Stimulated activated CD4-positive, alpha-beta T cell treated with anti-CD3 and anti-CD28 coated beads, Interleukin-2, amount 100 ng/mL, for 4 hours (primary cell): ENCODE measurements at places on chromosomes 7 and 10.

GRCh38 chr7:13551503-13551902, 438.0 kb downstream of the ETV1 start:
- no peak for DNase-seq

DNA sequence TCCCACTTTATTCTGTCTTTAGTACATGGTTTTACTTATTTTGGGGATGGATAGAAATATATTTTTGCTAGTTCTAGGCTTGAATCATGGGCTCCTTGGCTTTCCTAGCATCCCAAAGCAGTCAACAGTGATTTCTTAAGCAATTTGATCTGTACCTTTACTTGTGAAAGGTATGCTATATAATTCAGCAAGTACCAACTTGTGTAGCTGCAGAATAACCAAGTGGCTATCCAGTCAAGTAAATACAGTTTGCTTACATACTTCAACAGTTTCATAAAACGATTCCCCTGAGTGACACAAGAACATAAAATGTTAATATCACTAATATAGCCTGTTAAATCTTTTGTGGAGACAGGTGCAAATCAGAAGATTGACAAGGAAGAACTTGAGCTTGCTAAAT, 67.2 kb downstream of the PODXL start:
- DNase-seq: no peak

DNA sequence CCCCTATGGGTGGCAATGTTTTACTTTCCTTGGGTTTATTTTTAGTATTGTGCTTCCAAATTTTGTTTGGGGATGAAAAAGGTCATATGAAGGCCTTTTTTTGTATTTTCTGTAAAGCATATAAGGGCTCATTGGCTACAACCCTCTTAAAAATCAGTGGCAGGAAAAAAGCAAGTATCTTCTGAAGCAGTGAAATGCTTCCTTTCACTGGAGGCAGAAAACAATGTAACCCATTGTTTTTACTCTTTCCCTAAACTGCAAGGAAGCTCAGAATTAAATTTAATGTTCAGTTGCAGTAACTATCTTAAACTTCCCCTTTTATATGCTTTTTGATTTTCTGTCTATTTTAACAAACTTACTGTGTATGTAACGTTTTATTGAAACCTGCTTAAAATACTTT, 148.7 kb upstream of the LYZL1 start:
- no peak for DNase-seq

GRCh38 chr10:23157691-23158369, 34.3 kb upstream of the PTF1A start:
- no peak for DNase-seq

- no peak for DNase-seq
Observed at GRCh38 chr10:16603308-16603707, 81.6 kb upstream of the C1QL3 start.

DNA sequence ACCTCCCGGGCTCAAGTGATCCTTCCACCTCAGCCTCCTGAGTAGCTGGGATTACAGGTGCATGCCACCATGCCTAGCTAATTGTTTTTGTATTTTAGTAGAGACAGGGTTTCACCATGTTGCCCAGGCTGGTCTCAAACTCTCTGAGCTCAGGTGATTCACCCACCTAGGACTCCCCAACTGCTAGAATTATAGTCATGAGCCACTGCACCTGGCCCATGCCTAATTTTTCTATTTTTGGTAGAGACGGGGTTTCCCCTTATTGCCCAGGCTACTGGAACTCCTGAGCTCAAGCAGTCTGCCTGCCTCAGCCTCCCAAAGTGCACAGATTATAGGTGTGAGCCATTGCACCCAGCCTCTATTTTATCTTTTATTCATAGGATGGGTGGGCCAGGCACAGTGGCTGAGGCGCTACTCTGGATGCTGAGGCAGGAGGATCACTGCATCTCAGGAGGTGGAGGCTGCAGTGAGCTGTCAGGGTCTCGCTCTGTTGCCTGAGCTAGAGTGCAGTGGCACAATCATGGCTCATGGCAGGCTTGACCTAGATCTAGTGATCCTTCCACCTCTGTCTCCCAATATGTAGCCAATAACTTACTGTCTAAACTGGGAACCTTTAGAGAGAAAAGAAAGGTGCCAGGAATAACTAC, 31.3 kb upstream of the STOX1 start:
- no peak for DNase-seq

DNA sequence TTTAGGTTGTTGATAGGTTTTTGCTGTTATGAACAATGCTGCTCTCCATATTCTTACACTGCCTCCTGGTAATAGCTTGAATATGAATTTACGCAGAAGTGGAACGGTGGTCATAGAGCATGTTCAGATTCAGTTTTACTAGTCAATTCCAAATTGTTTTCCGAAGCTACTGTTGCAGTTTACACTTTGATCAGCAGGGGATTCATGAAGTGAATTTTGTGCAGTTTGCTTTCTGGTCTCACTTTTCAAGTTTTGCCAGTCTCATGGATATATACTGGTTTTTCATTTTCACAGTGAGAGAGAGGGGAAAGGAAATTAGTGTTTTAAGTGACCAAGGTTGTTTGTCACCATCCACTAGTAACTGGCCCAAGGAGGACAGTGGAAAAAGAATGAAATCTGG, 171.3 kb downstream of the PRKCQ start:
- DNase-seq: no peak

- DNase-seq: no peak
Observed at GRCh38 chr7:133197972-133198544, 54.8 kb upstream of the EXOC4 start.

GRCh38 chr7:80783678-80784327, 135.0 kb downstream of the SEMA3C start:
- DNase-seq: no peak

GRCh38 chr7:66957595-66958290, 36.7 kb downstream of the TMEM248 start:
- DNase-seq: no peak

- no peak for DNase-seq
Observed at GRCh38 chr10:33258967-33259366, 75.5 kb downstream of the NRP1 start.

DNA sequence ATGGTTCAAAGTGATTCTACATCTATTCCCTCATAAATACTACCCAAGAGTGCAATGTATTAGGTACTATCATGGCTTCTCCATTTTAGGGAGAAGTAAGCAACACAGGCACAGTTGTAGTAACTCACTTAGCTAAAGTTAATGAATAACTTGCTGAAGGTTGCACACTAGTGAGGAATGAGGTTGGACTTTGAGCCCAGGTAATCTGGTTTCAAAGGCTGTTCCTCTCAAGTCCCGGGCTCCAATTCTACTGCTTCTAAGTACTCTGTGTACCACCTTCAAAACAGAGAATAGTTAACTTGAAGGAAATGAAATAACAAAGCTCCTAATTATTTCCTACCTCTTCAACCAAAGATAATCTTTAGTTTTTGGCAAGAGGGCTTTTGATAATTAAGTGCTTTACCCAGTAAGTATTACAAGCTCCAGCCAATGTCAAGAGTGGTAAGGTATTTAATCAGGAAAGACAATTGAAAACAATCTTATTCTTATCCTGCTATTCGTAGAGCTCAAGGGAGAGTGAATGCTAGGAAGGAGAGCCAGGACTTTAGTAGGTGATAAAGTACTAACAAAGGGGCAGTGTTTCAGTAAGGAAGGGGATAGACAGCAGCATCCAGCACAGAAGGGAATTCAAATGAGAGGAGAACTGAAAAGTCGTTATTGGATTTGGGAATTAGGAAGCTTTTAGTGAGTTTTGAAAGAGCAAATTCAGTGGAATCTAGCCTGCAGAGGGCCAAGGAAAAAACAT, 158.2 kb upstream of the PTPRZ1 start:
- no peak for DNase-seq

DNA sequence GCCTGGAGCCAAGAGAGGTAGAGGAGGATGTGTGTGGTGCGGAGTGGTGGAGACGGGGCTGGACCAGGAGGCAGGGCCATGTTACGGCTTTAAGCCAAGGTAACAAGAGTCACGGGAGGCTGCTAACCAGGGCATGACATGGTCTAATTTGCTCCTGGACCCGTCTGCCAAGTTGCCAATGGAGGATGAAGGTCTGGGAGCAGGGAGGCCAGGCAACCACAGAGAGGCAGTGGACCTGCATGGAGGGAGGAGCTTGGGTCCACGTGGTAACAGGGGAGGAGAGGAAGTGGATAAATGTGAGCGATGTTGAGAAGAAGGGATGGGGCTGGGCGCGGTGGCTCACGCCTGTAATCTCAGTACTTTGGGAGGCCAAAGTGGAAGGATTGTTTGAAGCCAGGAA, 31.0 kb downstream of the SRRM3 start:
- DNase-seq: no peak

DNA sequence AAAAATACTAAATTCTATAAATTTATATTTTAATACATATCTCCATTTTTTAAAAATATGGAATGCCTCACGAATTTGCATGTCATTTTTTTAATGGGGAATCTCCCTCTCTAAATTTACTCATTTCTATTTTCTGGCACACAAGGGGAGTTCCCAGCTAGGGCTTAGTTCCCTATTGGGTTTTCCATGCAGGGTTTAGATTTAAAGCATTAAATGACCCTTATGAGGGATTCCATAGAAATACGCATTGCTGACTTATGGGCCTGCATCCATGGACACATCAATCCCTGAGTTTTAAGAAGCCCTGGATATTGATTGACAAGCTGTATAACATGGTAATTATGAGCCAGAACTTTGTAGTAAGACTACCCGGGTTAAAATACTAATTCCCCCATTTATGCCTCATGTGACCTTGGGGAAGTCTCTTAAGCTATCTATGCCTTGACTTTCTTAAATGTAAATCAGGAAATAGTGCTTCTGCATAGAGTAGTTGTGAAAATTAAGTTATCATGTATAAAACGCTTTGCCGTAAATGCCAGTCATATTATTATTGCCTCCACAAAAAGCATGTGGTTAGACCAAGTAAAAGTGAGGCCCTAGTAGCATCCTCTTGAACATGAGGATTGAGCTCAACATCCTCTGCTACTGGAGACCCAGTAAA, 78.8 kb upstream of the ANKRD1 start:
- no peak for DNase-seq

DNA sequence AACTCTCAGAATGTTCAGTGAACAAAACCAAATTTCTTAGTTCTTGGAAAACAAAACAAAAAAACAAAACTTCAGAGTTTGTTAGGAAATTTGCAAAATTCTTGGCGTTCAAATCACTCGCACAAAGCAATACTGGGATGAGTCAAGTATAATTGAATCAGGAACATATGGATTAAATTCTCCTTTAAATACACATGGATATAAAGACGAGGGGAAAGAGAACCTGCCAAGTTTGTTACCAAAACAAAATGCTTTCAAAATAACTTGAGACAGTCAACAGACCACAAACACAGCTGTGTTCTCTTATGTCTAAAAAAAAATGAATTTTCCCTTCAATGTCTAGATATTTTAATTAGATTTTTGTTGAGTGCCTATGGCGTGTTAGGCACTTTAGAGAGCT, 93.5 kb upstream of the MPP7 start:
- no peak for DNase-seq

DNA sequence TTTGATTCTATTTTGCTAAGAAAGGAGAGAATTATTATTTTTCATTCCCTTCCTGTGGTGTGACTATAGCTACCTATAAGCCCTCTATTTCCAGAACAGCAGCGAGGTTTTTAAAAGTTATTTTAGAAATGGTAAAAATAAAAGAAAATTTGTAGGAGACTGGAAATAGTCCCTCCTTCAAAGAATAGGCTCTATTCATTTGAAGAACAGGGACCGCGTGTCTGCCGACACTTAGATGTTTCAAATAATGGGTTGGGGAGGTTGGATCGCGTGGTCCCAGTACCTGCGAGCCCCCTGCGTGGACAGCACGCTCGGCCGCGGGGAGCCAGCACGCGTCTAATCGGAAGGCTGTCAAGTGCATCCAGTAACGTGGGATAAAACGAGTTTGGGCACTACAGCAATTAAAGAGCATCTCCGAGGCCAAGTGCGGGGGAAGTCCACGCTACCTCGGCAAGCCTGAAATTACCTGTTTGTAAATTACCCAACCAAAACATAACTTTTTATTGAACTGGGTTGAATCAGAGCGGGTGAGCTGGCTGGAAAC, 1.0 kb downstream of the CACNA2D1 start:
- no peak for DNase-seq

DNA sequence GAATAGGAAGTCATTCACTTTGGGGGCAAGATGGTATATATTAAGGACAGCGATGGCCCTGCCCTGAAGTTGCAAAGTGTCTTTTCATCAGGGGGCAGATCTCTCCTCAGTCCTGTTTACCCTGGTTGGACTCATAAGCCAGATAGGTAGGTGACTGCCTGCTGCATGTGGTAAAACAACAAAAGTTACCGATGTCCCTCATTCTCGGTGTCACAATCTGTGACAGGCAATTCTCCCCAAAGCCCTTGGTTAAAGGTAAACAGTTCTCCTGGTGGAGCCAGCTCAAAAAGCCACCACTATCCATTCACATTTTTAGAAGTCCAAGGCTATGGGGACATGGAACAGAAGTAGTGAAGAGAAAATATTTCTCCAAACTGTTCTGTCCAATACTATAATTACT, 9.9 kb upstream of the SLC25A13 start:
- DNase-seq: no peak
